Tibial nerve (tissue), 4 donors: ENCODE measurements at places on chromosomes 11 and 22. TPM values are rescaled to one million over a fixed set of nuclear protein-coding genes. Genes with fewer than 3 reads are reported as not detected.

DNA sequence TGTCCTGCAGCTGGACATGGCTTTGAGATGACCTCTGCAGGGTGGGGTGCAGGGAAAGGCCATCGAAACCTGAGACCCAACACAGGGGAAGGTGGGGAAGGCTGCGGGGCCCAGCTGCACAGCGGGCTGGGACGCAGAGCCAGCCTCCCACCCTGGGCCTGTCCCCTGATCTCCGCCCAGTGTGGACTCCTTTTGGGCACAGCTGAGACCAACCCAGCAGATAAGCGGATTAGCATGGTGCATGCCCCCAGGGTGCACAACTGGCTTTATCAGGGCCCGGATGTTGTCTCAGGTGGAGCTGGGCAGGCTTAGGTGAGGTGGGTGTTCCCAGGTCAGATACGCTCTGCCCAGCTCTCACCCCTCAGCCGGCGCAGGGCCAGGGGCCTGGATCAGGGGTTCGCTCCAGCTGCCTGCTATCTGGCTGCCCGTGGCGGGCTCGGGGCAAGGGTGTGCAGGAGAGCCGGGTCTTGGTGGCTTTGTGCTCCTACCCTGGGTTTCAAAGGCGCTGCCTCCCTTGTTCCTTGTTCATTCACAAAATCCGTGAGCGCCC lies 28.1 kb upstream of the MUC5AC start:
- DNase-seq = no peak

DNA sequence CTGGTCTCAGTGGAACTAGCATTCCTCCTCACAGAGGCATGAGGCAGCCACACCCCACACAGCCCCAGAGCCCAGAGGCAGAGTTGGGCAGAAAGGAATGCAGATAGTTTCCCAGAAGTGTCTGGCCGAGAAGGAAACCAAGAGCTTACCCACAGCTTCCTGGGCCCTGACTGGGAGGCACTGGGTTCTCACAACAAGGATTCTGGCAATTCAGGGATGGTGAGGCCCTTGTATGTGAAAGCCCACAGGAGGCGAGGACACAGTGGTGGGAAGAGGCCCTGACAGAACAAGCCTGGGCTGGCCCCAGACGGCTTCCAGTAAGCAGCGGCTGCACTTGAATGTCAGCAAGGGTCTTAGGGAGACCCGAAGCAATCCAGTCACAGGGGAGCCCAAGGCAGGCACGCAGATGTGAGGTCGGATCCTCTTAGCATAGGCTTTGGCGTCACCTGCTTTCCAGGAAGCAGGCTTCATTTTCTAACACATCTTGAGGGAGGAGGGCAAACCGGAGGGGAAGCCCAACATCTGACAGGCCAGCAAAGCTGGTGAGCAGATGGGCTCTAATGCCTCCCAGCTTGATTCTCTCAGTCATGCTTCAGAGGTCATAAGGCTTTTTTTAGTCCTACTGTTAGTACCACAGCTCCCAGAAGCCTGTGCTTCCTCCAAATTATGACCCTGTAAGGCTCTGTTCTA lies 78.3 kb upstream of the AKIP1 start:
- DNase-seq = no peak

DNA sequence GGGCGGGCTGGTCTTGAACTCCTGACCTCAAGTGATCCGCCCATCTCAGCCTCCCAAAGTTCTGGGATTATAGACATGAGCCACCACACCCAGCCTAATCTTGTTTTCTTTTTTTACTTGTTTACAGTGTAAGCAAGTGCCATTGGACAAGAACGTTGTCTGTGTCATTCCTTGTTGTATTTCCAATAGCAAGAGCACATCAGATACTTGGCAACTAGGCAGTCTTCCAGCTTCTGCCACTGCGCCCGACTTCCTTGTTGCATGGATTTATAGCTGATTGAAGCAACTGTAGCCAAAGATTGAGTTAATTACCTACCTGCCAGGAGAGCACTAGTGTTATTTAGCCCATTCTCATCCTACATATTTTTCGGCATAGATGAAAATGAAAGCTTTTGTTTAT lies 3.1 kb upstream of the SGSM3 start:
- DNase-seq = no peak

GRCh38 chr22:32270641-32271369 lies 15.7 kb upstream of the SLC5A4 start:
- DNase-seq = no peak

- no peak for DNase-seq
Measured at GRCh38 chr11:13681446-13681845, 13.0 kb downstream of the FAR1 start.

CCDC87 gene
- total RNA-seq = 0.30 TPM

OR2AT4 gene
- total RNA-seq = 1.2 TPM

MCM5 gene
- total RNA-seq = 19.8 TPM
